Activated T-helper 2 cell treated with anti-CD3 and anti-CD28 coated beads, Interferon-gamma antibody, Interleukin-2, Interleukin-4, amounts not matched to agents 10 μg/mL and 5 μg/mL and 100 μg/mL, durations not matched to agents 14 hours and 24 hours and 36 hours (primary cell): ENCODE measurements at places on chromosomes 1 and 21.

DNA sequence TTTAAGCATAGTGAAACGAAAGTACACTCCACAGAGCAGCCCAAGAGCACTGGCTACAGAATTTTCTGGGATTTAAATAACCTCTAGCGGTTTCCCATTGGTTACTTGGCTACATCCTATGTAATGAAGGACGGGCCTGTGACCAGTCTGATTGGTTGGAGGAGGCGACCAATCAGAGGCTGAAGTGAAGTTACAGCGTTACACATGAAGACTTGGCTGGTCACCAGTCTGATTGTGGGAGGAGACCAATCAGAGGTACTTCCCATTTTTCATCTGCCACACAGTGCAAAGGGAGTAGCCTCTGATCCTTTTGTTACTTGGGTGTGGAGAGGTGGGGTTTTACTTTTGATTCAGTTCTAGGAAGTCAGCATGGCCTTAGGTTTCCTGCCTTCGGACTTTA lies 142.7 kb upstream of the SERTAD4 start:
- no peak overlapping the region for H3K27ac ChIP-seq
- DNase-seq, result no peak
- no peaks in the 10 kb centered on the region for H3K4me1 ChIP-seq
- H3K4me3 ChIP-seq, result no peak overlapping the region
- no peaks in the 10 kb centered on the region for H3K27me3 ChIP-seq

DNA sequence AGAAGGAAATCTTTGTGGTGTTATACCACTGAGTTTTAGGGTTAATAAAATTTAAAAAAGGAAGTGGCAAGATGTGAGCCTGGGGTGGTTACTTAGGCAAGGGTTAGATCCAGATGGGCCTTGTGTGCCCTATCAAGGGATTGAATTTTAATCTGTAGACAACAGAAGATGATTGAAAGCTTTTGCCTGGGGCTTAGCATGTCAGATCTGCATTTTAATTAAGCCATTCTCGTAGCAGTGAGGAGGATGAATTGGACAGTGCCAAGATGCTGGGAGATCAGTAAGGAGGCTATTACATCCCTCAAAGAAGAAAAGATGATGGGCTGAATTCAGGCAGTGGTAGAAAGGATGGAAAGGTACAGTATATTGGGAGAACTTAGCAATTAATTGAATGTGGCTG lies 42.3 kb downstream of the HMGB4 start:
- DNase-seq, result no peak
- H3K36me3 ChIP-seq, result no peaks in the 10 kb centered on the region
- H3K4me1 ChIP-seq, result no peaks in the 10 kb centered on the region
- H3K27me3 ChIP-seq, result no peaks in the 10 kb centered on the region

DNA sequence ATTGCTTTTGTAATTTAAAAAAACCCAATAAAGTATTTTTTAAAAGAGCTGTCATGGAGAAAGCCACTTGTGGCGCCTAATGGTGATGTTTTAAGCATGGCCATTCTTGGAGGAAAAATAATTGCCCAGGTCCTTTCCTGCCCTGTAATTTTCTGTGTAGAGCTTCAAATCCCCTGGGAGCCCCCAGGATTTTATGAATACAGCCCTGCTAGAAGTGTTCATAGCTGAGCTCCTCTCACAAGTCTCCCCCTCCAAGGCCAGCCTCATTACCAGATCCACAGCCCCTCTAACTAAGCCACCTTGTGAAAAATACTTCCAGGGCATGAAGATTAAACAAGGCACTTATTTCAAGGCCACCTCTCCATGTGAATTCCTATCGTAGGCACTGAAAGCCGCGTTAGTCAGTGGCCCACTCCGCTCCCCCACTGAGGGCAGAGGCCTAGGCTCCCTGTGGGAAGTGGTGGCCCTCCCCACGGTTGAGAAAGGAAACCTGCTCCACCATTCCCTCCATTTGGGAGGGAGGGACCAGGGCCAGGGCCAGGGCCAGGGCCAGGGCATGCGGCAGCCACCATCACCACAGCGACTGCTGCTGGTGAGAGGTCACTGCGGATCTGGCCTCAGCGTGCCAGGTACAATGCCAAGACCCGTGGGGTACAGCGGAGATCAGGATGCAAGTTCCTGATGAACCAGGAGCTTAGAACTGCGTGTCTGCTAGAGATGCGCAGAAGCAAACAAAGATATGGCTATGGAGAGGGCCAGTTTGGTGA lies 83.1 kb downstream of the KCNN3 start:
- no peaks in the 10 kb centered on the region for H3K36me3 ChIP-seq
- no peak overlapping the region for H3K27ac ChIP-seq
- H3K27me3 ChIP-seq, result peaks cover under 1% of the 10 kb centered on the region

DNA sequence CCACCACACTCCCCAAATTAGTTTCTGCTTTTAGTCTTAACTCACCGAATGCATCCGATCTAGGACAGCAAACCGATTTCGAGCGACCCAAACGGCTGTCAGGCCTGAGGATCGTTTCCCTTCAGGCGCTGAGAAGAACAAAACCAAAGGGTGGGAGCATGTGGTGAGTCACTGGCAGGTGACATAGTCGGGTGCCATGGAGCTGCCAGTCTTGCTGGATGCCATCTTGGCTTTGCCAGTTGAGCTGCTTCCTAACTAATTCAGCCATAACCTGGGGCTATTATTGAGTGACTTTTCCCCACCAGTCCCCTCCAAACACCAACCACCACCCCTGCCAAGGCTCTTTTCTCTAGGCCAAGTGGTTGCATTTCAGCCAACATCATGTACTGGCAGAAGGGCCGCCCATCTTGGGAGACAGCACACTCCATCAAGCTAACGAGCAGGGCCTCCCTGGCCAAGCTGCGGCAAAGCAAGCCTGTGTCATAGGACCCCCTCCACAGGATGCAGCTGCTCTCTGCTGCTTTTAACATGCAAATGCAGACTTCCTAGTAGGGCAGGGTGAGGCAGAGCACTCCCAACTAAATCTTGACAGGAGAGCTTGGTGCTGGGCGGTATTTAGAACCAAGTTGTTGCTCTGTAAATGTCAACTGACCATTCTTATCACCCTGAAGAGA lies 22.3 kb upstream of the PEX19 start:
- peaks cover 78% of the 10 kb centered on the region for H3K36me3 ChIP-seq
- H3K27me3 ChIP-seq, result no peaks in the 10 kb centered on the region
- H3K27ac ChIP-seq, result no peak overlapping the region
- H3K4me1 ChIP-seq, result no peaks in the 10 kb centered on the region

- DNase-seq, result no peak
- H3K36me3 ChIP-seq, result peaks cover 83% of the 10 kb centered on the region
- H3K27ac ChIP-seq, result no peak overlapping the region
These were observed 42.5 kb downstream of the PGM1 start for GRCh38 chr1:63635681-63636080.

GRCh38 chr1:237890416-237890815 lies 306 bp downstream of the ZP4 start:
- no peak overlapping the region for H3K27ac ChIP-seq
- no peaks in the 10 kb centered on the region for H3K4me1 ChIP-seq
- no peak for DNase-seq
- no peak overlapping the region for H3K4me3 ChIP-seq
- no peaks in the 10 kb centered on the region for H3K36me3 ChIP-seq
- H3K27me3 ChIP-seq, result no peaks in the 10 kb centered on the region

DNA sequence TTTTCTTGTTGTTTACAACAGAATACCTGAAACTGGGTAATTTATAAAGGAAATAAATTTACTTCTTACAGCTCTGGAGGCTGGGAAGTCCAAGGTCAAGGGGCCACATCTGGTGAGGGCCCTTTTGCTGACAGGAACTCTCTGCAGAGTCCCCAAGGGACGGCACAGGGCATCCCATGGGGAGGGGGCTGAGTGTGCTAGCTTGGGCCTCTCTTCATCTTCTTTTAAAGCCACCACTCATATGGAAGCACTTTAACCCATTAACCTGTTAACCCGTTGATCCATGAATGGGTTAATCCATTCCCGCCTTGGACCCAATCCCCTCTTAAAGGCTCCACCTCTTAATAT lies 76.3 kb downstream of the OBSCN start:
- no peak for DNase-seq

DNA sequence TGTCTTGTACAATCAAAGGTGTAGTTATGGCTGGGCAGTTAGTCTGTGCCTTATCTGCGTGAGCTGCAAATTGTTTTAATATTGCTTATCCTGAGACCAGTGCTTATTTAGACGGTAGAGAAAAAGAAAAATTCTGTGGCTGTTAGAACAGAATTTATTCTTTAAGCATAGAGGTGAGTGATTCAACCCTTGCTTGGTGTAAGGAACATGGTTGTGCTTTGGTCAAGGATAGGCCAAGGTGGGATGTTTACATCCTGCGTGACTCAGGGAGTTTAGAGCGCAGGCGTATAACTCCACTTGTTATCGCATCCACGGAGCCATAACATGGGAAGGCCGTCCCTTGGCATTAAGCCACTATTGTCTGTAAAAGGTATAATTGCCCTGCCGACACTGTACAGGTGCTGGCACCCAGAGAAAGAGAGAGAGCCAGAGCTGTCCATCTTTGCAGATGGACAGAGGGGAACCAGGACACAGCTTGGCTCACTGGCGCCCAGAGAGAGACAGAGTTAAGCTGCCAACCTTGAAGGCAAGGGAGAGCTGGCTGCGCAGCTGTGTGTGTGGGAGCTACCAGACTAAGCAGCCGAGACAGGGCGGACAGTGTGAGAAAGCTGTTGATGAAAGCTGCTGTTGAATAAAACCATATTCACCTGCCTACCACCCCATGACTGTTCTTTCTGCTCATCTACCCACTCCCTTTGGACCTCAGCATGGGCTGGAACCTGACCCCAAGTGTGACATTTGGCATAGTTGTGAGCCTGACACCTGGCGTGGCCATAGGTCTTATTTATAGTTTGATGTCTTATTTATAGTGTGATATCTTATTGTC lies 200.4 kb downstream of the DYRK1A start:
- no peak for DNase-seq
- peaks cover 17% of the 10 kb centered on the region for H3K4me1 ChIP-seq
- no peak overlapping the region for H3K4me3 ChIP-seq

GRCh38 chr21:44681861-44682579 lies at the start of gene KRTAP12-1:
TSS of gene KRTAP12-1 (minus strand) at chr21:44682163. CDS start at chr21:44682123, 40 bp downstream.
- H3K27me3 ChIP-seq, result peaks cover 12% of the 10 kb centered on the region
- peaks cover 6% of the 10 kb centered on the region for H3K4me1 ChIP-seq
- no peak within 1 kb of the TSS for H3K4me3 ChIP-seq
- no peak for DNase-seq
- H3K27ac ChIP-seq, result no peak within 1 kb of the TSS
- H3K36me3 ChIP-seq, result no peaks in the 10 kb centered on the region

DNA sequence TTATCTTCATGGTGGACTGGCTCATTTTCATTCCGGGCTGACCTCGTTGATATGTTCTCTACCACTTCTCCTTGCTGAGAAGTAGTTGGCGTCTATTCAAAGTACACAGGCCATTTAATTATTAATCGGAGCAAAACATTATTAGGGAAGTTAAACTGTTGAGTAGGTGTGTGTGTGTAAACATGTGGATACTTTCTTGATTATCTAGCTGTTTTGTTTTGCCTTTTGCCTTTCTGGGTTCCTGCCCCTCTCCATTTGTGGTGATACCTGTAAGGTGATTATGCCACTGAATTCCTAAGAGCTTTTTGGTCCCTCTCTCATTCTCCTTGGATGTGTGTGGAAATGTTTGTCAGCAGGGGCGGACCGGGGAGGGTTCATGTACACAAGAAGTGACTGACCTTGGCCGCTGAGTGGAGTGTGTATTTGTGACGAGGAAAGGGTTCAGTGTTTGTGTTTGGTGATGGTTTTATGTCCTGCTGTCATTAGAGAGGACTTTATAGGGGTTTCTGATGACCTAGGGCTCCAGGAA lies 56.6 kb upstream of the PPP2R5A start:
- H3K4me1 ChIP-seq, result peaks cover 43% of the 10 kb centered on the region
- peaks cover 3% of the 10 kb centered on the region for H3K27me3 ChIP-seq
- no peak for DNase-seq
- no peak overlapping the region for H3K27ac ChIP-seq

- H3K27me3 ChIP-seq, result no peaks in the 10 kb centered on the region
- H3K27ac ChIP-seq, result no peak overlapping the region
- no peak for DNase-seq
- H3K4me3 ChIP-seq, result no peak overlapping the region
- H3K36me3 ChIP-seq, result no peaks in the 10 kb centered on the region
These were observed 215.8 kb downstream of the COL24A1 start for GRCh38 chr1:85940656-85941306.

GRCh38 chr1:203522237-203522636 lies 28.3 kb downstream of the OPTC start:
- H3K27ac ChIP-seq, result no peak overlapping the region
- peaks cover 6% of the 10 kb centered on the region for H3K4me1 ChIP-seq
- no peak overlapping the region for H3K4me3 ChIP-seq

DNA sequence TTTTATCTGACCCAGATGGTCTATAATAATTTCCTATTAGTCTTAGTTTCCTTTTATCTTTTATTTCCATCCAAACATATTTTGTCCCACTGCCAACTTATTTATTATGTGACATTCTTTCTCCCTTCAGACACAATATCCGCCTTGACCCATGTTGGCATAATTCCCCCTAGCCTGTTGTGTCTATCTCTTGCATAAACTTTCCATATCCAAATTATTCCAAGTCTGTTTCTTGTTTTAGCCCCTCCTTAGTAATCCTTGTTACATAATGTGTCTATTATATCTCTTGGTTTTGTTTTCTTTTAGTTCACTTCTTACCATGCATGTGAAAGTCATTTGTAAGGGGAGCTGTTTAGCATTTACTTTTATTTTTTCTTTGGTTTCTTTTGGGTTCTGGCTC lies 81.6 kb upstream of the CACHD1 start:
- no peak overlapping the region for H3K4me3 ChIP-seq
- no peak for DNase-seq
- no peaks in the 10 kb centered on the region for H3K36me3 ChIP-seq
- no peaks in the 10 kb centered on the region for H3K4me1 ChIP-seq
- no peak overlapping the region for H3K27ac ChIP-seq
- no peaks in the 10 kb centered on the region for H3K27me3 ChIP-seq

DNA sequence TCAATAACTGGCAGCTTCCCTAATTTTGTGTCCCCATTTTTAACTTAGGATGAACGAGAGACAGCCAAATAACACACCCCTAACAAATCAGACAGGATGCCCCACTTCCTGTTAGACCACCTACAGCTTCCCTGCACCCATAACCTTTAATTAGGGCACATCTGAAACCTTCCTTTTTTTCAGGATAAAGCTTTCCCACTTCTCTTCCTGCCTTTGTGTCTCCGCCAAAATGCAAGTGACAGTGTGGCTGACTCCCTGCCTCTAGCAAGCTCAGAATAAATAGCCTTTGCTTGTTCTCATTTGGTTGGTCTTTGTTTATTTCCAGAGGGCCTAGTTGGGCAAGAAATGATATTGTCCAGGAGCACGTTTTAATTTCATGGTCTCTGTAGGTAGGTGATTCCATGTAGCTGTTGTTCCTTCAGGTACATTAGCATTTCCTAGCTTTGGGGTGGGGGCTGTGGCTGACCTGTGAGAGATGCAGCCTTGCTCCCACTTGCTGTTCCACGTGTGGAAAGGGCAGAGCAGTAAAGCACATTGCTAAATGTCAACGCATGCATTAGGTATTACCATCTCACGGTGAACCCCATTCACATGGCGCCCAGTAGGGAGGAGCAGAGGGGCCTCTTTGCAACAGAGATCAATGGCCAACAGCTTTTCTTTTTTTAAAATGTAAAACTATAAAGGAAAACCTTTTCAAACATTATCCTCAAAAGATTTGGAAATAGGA lies 154.9 kb downstream of the ST6GALNAC3 start:
- H3K27me3 ChIP-seq, result no peaks in the 10 kb centered on the region
- H3K36me3 ChIP-seq, result no peaks in the 10 kb centered on the region
- H3K4me1 ChIP-seq, result peaks cover 3% of the 10 kb centered on the region
- H3K4me3 ChIP-seq, result no peak overlapping the region
- no peak for DNase-seq
- H3K27ac ChIP-seq, result no peak overlapping the region
